ENCODE measurements at places on chromosomes 13 and 19.
A peak's percentile ranks its signal among the peaks of the same experiment; 100 is the strongest.

DNA sequence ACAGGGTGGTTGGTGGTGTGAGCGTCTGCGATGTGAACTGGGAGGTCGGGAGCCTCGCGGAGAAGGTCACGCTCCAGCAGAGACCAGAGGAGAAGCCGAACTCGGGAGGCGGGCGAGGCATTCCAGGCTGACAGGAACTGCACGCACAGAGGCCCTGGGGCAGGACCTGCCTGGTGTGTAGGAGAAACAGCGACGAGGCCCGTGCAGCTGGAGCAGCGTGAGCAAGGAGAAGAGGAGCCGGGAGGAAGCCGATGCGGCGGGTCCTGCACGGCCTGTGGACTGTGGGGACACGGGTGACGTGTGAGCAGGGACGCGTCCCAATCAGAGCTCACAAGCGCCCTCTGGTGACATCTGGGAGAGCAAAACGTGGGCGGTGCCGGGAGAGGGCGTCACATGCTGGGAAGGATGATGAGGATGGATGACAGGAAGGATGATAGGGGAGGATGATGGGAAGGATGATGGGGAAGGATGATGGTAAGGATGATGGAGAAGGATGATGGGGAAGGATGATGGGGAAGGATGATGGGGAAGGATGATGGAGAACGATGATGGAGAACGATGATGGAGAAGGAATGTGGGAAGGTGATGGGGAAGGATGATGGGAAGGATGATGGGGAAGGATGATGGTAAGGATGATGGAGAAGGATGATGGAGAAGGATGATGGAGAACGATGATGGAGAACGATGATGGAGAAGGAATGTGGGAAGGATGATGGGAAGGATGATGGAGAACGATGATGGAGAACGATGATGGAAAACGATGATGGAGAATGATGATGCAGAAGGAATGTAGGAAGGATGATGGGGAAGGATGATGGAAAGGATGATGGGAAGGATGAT is 16.1 kb upstream of the MADCAM1 start:
- peak; percentile 60 for DNase-seq

GRCh38 chr19:16143399-16144215 is at the start of gene HSH2D:
Gene HSH2D (plus strand): TSS chr19:16143685. CDS start chr19:16148751, 5,066 bp downstream.
- peak; percentile 79 for DNase-seq

- DNase-seq: no peak
These were observed 79.4 kb upstream of the NBEA start for GRCh38 chr13:34862716-34863115.

DNA sequence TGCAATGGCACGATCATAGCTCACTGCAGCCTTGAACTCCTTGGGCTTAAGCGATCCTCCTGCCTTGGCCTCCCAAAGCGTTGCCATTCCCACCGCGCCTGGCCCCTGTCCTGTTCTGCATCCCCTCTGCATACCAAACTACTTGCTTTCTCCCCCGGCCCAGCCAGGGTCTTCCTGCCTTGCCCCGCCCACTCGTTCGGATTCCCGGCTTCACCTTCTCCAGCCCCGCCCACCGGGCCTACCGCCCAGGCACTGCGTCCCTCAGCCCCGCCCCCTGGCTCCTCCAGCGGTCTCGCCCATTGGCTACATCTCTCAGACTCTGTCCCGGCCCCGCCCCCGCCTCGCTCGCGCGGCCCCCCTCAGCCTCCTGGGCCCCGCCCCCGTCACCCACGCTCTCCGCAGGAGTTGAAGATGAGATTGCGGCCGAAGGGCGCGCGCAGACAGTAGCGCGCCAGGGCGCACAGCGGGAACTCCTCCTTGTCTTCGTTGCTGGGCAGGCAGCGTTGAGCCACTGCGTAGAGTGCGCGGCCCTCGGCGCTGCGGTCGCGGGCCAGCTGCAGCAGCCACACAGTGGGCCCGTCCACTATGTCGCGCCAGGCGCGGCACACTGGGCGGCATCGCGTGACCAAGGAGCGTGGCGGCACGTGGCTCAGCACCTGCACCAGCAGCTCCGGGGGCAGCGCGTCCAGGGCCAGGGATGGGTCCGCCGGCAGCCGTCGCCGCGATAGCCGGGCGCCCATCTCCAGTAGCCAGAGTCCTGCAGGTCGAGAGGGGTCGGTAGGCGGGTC is 19.0 kb downstream of the MRPS12 start:
- DNase-seq: peak; percentile 83

DNA sequence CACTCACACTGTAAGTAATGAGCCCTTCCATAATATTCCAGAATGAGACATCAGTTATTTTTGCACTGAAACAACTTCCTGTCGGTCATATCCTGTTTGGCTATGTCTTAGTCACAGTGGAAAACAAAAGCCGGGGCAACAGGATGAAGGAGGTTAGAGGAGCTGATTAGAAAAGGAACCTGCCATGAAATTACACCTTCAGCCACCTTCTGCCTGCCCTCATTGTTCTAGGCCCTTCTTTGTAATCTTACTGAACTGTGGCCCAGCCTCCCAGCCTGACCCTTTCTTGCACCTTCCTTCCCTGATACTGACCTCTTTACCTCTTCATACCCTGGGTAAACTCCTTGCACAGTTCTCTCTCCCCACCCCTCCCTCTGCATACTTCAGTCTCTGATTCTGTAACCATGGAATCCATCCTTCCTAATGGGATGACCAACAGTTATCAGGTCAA is 67.3 kb downstream of the DOCK9 start:
- peak; percentile 12 for DNase-seq

DNA sequence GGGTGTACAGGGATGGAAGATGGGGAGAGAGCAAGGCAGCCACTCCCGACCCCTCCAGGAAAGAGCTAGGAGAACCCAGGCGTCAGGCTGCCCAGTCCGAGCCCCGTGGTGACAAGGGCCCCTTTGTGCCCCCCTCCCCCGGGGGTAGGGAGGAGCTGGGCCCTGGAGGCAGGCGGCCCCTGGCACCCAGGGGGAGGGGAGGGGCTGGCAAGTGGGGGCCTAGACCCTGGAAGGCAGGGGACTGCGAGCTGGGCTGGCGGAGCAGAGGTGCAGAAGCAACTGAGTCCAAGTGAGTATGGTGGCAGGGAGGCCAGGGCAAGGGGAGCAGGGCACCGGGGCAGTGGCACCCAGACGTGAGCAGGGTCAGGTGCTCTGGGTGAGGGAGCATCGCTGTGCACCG is at the start of gene MAG:
Gene MAG, plus strand, starts transcription at position 246 of the 400 bp plus-strand sequence. CDS start 3,248 bp downstream, outside the sequence.
- no peak for DNase-seq

DNA sequence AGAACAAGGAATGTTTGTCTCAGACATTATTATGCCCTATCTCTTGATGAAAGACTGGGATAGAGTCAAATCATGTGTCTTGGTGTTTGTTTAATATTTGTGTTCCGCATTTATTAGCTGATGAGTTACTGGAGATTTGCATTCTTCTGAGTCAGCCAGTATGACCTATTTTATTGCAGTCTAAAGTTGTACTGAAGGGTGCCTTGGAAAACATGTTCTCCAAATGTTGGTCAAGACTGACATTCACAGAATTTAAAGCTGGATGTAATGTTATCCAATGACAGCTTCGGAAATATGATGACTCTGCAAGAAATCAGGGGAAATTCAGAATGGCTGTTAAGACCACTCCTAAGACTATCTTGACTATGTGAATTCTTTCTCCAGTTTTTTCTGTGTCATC is 134.0 kb downstream of the KCNRG start:
- DNase-seq: no peak

DNA sequence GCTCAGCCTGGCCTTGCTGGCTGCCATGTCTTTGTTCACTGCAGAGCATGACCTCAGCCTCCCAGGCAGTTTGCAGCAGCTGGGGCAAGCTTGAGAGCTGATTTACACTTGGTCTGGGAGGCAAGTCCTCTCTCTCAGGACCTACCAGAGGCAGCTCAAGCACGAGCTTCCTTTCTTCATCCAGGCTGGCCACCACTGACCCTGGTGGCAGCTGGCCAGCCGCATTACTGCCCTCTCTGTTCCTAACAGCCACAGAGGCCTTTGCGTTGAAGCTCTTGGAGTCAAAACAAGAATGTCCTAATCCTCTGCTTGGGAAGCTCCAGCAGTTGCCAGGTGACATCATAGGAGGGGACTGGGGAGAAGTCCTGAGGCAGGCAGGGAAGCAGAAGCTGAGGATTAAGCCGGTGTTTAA is 85.7 kb downstream of the NUFIP1 start:
- no peak for DNase-seq

GRCh38 chr13:29105779-29106178 is 285.6 kb downstream of the MTUS2 start:
- no peak for DNase-seq

GRCh38 chr13:40662866-40663265 is 3.6 kb downstream of the FOXO1 start:
- peak; percentile 47 for DNase-seq

DNA sequence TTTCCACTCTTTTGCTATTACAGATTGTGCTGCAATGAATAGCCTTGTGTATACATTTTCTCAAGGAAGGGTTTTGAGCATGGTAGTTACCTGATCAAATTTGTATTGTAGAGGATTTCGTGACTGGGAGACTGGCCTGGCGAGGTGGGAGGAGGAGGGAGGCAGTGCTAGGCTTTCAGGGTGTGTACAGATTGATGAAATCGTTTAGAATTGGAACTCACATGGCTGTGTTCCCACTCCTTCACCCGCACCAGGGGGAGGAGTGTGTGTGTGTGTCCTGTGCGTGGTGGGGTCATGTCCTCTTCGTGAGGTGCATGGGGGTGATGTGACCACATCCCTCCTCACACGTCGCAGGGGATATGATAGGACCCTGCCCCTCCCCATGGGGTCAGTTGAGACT is 8.3 kb downstream of the PGLYRP1 start:
- no peak for DNase-seq

DNA sequence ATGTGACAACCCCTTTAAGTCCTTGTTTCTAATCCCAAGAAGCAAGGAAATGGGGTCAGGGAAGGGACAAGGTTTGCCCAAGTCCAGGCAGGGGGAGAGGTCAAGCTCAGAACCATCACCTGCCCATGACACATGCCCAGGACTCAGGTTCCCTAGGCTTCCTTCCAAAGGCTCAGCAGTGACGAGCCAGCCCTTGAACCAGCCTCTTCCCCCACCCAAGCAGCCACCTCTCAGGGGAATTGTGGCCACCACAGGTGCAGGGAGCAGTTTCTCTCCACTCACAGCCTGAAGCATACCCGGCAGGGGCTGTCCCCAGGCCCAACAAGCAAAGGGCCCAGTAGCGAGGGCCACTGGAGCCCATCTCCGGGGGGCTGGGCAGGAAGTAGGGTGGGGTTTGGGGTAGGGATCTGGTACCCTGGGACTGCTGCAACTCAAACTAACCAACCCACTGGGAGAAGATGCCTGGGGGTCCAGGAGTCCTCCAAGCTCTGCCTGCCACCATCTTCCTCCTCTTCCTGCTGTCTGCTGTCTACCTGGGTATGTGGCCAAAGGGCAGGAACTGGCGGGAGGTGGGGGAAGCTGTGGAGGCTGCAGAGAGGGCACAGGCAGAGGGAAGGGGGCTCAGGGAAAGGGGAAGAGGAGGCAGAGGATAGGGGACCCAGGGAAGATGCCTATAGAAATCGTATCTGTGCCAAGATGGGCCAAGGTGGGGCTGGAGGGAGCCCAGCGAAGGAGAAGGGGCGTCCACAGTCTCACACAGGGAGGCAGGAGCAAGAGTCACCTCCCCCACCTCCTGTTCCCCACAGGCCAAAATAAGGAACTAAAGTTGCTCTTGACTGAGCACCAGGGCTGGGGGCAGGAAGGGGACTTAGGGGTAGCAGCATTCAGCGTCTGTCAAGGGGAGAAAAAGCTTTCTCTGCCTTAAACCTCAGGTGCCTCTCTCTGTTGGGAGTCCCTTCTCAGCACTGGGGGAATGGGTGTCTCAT is at the start of gene CD79A:
Gene CD79A, plus strand, starts transcription at position 433 of the 986 bp plus-strand sequence. Its CDS starts 26 bp downstream, at position 459.
- DNase-seq: no peak

DNA sequence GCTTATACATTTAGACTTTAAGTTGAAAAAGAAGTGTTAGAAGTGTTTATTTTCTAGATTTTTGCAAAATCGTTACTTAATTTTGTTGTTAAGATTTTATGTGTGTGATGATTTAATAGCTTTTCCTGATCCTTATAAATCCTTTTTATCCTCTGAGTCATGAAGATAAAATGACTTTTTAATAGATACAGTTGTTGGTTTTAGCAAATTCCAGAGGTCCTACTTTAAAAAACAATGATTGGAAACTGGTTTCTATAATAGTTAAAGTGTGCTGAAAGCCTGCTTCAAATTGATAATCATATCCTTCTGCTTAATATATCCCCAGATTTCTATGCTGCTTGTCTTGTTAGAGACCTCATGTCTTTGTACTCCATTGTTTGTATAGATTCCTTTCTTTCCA is 39.0 kb downstream of the RNASEH2B start:
- DNase-seq: no peak

GRCh38 chr13:109118521-109118920 is 489.1 kb downstream of the MYO16 start:
- DNase-seq: no peak

DNA sequence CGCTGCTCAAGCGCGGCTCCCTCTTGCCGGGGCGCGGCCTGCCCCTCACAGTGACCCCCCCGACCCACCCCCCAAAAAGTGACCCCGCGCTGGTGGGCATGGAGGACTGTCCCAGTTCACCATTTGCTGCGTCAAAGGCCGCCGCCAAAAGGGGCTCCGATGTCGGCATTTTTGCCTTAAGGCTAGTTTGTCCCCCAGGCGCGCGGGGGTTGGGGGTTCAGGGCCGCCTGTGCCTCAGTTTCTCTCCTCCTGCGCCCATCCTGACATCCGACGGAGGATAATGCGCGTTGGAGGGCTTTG is 17.1 kb downstream of the NFIX start:
- DNase-seq: no peak

- DNase-seq: no peak
These were observed 13.1 kb upstream of the LPAR6 start for GRCh38 chr13:48426052-48426451.

DNA sequence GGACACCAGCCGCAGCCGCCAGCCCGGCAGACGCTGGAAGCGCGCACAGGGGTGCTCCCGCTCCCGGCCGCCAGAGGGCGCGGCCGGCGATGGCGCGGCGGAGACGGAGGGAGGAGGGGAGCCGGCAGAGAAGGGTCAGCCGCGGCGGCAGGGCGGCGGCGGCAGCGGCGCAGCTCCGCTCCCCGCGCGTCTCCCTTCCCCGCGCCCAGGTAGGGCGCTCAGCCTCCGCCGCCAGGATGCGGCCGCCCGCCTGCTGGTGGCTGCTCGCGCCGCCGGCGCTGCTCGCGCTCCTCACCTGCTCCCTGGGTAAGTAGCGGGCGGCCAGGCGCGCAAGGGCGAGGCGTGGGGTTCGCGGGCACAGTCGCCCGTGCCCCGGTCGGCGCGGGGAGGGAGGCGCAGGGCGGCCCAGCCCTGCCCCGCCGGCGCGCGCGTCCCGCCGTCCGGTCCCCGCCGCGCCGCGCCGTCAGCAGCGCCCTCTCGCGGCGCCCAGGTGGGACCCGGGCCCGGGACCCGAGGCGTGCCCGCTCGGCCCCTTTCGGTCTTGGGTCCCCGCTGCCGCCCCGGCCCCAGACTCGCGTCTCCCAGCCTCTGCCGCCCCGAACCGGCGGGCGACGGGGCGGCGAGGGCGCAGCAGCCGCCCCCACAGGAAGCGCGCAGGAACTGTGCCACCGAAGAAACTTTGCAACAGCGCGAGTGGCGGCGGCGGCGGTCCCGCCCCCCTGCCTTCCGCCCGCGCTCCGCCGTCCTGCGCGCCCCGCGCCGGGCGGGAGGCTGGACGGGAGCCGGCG is at the start of gene B3GLCT:
Gene B3GLCT, plus strand, starts transcription at position 127 of the 788 bp plus-strand sequence. Its CDS starts 110 bp downstream, at position 237.
- DNase-seq: peak; percentile 81

- no peak for DNase-seq
These were observed 6.8 kb upstream of the ERF start for GRCh38 chr19:42261763-42262162.

GRCh38 chr19:1363599-1363998 is 20.1 kb upstream of the NDUFS7 start:
- DNase-seq: no peak

GRCh38 chr19:35134601-35135242 is at the start of gene LGI4:
Gene LGI4 (minus strand): TSS chr19:35135059. CDS start chr19:35134680, 379 bp downstream.
- DNase-seq: no peak

GRCh38 chr13:112875627-112876026 is 93.4 kb upstream of the MCF2L start:
- DNase-seq: no peak

GRCh38 chr19:30799865-30800755 is 427.9 kb downstream of the ZNF536 start:
- peak; percentile 49 for DNase-seq
